Brain pericyte (primary cell): ENCODE measurements at places on chromosomes 16 and 17.

- DNase-seq, result no peak
These were observed 399.2 kb downstream of the SLC39A11 start for GRCh38 chr17:72693151-72693878.

GRCh38 chr17:1577583-1578013 is 15.0 kb upstream of the PITPNA start:
- DNase-seq, result no peak

DNA sequence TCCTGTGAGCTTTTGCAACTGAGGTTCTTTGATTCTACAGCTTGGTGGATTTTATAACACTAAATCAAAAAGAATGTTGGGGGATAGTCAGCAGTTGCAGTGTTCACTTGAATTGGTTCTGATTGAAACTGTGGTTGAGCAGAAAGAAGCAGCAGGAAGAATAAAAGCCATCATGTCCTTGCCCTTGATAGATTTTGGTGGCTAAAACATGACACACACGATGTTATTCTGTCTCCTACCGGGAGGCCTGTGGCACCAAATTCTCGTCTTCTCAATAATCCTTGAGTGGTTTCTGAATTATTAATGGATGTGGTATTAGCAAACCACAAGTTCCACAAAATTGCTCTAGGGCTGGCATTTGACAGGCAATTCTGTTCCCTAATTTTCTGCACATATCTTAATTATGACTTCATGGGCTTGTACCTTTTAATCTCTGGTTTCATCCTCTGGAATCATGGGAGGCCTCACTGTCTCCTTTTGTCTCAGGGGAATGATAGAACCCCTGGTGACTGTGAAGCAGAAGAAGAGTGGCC is 338.2 kb downstream of the SNX29 start:
- no peak for DNase-seq

DNA sequence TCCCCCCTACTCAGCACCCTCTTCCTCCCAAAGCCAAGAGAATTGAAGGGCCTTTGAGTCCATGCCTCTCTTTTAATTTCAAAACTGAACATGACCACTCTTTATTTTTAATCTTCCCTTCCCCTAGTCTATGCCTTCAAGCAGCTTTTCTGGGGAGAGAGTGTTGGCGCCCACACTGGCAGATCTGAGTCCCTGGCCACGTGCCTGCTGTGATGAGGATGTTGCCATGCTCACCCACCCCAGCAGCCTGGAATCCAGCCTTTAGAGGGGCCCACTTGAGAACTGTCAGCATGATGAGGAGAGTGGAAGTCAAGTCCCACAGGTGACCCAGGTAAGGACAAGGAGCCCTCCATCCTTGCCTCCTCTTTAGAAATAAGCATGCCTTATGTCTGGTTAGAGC is 20.3 kb upstream of the CACNG3 start:
- DNase-seq, result no peak

GRCh38 chr17:32503251-32504165 is 16.7 kb downstream of the CDK5R1 start:
- no peak for DNase-seq

GRCh38 chr16:49537924-49538459 is 164.4 kb downstream of the C16orf78 start:
- DNase-seq, result no peak

DNA sequence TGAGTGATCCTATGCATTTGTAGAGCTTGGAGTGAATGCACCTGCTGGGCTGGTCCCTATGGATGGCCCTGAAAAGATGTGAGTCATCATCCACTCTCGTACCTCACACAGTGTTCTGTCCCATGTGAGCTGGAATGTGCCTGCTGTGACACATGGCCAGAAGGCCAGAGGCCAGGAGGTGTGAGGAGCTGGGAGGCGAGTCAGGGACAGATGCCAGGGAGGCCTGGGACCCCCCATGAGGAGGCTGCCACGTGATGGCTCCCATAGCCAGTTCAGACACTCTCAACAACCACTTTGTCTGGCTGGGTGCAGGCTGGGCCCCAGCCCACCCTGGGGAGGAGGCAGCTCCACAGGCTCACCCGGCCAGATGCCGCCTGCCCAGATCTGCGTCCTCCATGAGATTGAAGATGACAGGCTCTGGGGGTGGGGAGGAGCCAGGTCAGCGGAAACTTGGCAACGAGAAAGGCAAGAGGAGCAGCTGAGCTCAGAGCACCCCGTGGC is 168.8 kb downstream of the C16orf78 start:
- no peak for DNase-seq

- no peak for DNase-seq
These were observed 388.1 kb downstream of the SHISA9 start for GRCh38 chr16:13289515-13289914.

- no peak for DNase-seq
These were observed 24.4 kb downstream of the CNTNAP1 start for GRCh38 chr17:42706732-42707131.

- DNase-seq, result no peak
These were observed 13.2 kb upstream of the MPRIP start for GRCh38 chr17:17028878-17029535.
